Activated naive CD8-positive, alpha-beta T cell treated with anti-CD3 and anti-CD28 coated beads for 36 hours (primary cell): ENCODE measurements at places on chromosomes 1 and 21. TPM values are rescaled to one million over a fixed set of nuclear protein-coding genes. Genes with fewer than 3 reads are reported as not detected.
A peak's percentile ranks its signal among the peaks of the same experiment; 100 is the strongest.

- peak; percentile 69 for DNase-seq
Measured at GRCh38 chr1:229342656-229343569, at the start of gene CCSAP. Gene CCSAP (minus strand): TSS chr1:229343047. CDS start chr1:229342465, 582 bp downstream.

The MROH9 gene
- total RNA-seq, result not detected

The TNFSF18 gene
- not detected for total RNA-seq

The OVAAL gene
- total RNA-seq, result not detected

DNA sequence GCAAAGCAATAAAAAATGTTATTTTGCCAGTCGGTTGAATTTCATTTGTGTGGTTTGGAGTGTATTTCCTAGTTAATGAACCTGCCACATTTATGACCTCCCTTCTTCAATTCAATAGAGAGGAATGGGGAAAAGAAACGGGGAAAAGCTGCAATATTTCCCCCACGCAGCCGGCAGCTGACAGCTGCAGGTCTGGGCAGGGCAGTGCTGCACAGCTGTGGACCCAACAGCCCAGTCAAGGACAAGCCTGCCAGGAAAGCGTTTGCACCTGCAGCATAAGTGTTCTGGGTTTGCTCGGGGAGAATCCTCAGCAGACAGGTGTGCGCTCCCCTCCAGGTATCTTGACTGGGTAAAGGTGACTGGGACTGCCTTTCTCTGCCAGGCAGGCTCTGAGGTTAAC, 53.4 kb downstream of the FBXO2 start:
- DNase-seq, result no peak

DNA sequence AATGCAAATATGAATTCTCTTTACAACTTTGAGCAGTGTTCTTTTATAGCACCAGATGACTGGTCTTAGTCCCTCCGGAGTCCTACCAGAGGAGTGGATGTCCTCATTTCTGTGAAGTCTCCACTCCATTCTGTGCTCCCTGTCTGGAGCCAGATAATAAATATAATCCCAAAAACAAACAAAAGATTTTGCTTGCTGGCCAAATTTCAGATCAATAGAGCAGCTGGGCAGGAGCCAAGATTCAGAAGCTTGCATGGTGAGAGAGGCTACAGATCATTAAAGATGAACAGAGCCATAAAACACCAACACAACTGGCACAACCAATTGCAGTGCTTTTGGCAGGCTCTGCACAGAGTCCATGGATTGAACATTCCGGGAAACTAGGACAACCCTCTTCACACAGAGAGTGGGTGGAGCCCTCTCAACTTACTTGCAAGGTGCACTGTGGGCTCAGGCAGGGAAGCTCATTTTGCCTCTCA, 231.5 kb upstream of the SNX7 start:
- DNase-seq, result no peak

The DISC1 gene
- total RNA-seq, result 1.7 TPM

The RHBDL2 gene
- not detected for total RNA-seq

GRCh38 chr1:88695781-88696180, 11.7 kb downstream of the PKN2 start:
- DNase-seq, result no peak

The SLC9C2 gene
- not detected for total RNA-seq

The B4GALT3 gene
- 49.5 TPM for total RNA-seq

The MTARC1 gene
- total RNA-seq, result not detected

GRCh38 chr1:53763461-53763860, 24.5 kb upstream of the GLIS1 start:
- no peak for DNase-seq

DNA sequence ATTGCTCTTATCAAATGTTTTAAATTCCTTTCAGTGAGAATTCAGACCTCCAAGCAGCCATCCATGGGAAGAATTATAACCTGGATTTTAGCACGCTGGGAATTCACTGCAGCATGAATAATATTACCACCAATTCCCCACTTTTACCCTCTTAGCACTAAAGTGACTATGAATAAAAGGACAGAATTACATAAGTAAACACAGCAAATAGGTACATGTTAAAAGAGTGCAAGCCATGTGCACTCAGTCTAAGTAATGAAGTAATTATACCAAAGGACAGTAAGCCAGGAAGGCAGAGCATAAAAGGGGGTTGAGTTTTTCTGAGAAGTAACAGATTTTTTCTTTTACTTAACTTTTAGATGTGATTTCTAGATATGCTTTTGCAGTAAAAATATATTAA, 176.3 kb downstream of the DENND1B start:
- DNase-seq, result no peak

The HES5 gene
- total RNA-seq, result 0.28 TPM

- no peak for DNase-seq
Measured at GRCh38 chr1:57959531-57960241, 535.8 kb upstream of the DAB1 start.

The CCDC28B gene
- total RNA-seq, result 29.1 TPM

GRCh38 chr1:212225871-212226302, 59.3 kb upstream of the PPP2R5A start:
- no peak for DNase-seq

The NLRP3 gene
- total RNA-seq, result 8.5 TPM

DNA sequence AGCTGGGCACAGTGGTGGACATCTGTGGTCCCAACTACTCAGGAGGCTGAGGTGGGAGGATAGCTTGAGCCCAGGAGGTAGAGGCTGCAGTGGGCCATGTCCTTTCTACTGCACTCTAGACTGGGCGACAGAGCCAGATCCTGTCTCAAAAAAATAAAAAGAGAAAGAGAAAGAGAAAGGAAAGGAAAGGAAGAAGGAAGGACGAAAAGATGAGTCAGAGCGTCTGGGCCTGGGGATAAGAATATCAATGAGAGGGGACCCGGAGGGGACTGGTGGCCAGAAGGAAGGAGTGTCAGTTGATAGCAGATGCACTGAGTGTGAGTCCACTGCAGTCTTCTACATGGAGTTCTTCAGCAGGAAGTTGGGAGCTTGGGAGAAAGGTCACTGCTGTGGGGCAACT, 75.6 kb downstream of the SYT6 start:
- no peak for DNase-seq

- DNase-seq, result no peak
Measured at GRCh38 chr1:191582169-191582568, 576.1 kb upstream of the RGS18 start.

DNA sequence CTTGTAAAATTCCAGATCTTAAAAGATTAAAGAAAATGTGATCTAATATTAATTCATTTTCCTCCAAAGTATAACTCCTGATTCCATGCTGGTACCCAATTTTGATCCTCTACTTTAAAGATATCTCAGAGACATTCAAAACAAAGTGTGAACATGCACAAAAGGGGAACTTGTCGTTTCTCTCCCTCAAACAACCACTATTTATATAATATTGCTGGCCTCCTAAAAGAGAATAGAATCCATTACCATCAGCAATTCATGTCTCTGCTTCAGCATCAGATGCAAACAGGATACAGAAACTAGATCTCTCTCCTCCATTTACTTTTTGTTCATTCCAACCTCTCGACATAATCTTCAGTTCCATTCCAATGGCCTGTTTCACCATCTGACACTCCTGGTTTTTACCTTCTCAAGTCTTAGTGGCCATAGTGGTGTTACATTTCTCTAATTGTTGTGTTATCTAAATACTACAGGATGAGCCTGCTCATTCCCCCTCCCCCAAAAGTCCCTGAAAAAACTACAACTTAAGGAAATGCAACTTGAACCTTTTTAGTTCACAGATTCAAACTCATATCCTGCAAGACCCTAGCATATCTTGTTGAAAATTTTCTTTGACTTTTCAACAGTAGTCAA, 4.1 kb downstream of the NRIP1 start:
- DNase-seq, result no peak

DNA sequence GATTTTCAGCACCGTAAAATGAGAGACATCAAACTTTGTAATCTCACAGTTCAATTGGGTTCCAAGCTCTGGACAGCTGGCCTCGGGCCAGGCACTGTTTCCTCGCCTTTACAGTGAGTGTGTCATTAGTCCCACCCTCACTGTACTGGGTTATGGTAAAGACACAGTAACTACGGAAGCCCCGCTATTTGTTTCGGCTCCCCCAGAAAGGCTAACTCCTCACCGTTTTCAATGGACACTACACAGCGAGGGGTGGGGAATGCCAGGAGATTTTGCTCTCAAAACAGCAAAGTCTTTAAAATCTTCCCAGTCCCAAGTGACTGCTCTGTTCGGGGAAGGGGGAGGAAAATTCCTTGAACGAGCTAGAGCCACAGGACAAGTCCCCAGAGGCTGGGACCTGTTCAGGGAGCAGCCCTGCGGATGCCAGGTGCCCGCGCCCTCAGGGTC, 757 bp upstream of the SPSB1 start:
- no peak for DNase-seq

GRCh38 chr1:183794088-183794487, 10.8 kb upstream of the RGL1 start:
- DNase-seq, result no peak

The SYT6 gene
- not detected for total RNA-seq

DNA sequence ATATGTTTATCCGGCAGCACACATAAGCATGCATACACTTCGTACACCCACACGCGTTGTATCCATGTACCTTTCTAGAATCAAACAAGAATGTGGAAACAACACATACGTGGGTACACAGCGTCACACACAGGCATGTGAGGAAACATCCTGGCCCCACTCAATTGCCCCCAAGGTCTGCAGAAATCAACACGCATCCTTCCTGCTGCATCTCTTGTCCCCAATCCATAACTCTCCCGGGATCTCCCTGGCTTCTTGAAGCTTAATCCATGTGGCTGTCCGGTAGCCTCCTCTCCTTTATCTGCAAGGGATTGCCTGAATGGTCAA, 5.5 kb upstream of the TBX15 start:
- DNase-seq, result no peak

The FCRL1 gene
- 1.0 TPM for total RNA-seq

- DNase-seq, result no peak
Measured at GRCh38 chr1:193703655-193704054, 517.2 kb upstream of the B3GALT2 start.

DNA sequence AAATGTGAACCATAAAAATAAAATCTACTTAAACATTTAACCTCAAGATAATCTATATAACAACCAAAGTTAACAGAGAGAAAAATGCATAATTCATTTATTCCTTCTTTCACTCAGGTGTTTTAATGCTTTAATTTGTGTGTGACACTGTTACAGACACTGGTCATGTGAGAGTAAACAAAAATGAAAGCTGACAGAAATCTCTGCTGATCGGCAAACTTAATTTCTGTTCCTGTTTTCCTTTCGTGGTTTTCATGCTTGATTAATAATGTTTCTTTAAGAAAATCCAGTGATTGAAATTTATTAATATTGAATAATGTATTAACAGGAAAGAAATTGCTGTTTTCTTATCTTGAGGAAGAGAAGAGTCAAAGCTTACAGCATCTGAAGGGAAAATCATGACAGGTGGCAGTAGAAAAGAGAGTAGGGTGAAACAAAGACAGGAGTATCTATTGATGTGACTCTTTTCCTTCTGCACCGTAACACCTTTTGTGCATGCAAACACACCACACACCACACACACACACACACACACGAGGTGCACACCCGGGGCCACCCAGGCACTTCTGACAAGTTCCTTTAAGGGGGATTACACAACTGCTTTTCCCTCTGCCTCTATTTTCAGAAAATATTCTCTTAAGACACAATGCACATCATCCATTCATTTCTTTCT, 1.6 kb downstream of the OR2AK2 start:
- no peak for DNase-seq

DNA sequence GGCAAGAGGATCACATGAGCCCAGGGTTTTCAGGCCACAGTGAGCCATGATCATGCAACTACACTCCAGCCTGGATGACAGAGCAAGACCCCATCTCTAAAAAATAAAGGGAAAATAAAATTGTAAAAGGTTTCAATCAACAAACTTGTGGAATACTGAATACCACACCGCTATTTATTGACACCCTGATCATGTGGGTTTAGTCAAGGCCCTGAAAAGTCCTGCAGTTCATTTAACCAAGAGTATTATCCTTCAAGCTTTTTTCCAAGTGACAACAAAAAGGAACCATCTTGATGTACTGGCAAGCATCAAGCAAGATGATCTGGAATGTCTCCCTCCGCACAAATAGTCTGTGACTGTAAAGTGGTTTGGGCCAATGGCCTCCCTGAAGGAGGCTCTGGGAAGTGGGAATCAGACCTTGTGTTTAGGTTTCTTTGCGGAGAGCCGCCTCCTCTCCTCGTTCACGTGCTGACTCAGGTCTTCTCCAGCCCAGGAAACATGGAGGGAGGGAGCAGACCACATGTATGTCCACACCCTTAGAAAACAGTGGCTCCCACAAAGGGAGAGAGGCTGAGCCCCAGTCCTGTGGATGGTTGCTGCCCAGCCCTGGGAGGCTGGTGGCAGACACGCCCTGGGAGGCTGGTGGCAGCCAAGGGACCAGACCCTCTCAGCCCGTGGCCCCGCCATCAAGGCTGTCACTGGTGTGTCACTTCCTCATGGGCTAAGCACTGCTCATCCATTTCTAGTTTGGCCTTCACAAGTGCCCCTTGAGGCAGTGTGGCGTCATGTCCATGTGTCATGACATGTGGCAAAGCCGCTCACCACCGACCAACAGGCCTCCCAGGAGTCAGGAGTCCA, 56.7 kb downstream of the RIPK4 start:
- no peak for DNase-seq
